ENCODE measurements at places on chromosomes 16 and 17.

DNA sequence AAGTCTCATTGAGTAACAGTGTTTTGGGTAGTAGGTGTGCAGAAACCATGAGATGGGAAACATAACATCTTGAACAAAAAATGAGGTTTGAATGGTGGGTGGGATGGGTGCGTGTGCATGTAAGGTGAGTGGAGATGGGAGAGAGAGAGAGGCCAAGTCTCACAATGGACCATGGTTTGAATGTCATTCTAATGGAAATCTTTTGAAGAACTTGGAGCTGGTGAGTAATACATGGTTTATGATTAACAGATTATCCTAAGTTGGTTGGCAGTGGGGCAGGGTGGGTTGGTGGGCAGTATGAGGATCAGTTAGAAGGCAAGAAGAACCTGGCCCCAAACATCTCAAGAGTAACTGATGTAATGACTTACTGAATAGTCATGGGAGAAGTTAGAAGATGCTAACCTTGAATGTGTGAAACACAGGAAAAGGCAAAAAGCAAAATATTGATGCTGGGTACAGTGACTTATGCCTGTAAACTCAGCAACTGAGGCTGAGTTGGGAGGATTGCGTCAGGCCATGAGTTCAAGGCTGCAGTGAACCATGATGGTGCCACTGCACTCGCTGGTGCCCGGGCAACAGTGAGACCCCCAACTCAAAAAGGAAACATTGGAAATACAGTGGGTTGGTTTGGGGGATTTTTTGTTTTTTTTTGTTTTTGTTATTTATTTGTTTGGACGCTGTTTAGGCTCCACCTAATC is 32.7 kb downstream of the ZNF207 start:
- DNase-seq, result no peak

DNA sequence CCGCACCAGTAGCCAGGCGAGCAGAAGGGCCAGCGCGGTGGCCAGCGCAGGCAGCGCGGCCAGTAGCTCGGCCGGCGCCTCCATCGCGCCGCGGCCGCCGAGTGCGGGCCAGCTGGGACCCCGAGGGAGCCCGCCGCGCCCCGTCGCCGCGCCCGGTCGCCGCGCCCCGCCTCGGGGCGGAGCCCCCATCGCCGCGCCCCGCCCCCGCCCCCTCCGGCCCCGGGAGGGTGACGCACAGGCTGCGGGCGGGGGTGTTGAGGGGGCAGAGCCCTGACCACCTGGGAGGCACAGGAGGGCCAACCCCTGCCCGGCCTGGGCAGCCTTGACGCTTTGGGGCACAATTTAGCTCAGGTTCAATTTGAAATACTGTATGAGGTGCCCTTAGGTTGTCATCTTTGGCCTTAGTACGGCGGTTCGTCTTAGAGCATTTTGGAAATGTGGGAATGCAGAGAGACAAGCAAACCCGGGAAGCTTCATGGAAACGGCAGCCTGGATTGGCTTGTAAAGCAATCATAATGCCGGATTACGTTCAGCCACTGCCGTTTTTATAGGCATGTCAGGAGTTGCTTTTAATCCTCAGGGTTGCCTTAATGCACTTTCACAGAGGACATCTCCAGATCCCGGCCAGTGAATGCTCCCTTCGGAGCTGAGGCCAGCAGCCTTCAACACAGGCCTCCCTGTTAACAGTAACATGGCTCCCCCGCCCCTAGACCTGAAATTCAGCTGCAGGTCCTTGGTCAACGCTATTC is at the start of gene MXRA7:
Gene MXRA7, minus strand, starts transcription at position 103 of the 749 bp plus-strand sequence. Its CDS starts 19 bp downstream, at position 84.
- DNase-seq, result no peak

DNA sequence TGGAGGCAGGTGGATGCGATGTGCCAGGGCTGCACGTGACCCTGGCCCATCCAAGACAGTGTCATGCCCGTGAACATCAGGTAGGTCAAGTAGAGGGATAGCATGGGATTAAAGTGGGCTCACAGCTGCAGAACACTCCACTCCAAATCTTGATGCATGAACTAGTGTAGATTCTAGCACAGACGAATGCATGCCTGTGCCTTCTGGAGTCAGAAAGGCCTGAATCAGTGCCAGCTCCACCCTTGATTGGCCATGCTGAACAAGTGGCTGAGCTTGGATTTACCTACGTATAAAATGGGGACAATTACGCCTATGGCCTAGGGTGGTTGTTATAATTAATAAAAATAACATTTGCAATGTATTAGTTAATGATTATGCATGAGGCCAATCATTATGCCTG is 10.6 kb downstream of the IRX3 start:
- DNase-seq, result no peak

DNA sequence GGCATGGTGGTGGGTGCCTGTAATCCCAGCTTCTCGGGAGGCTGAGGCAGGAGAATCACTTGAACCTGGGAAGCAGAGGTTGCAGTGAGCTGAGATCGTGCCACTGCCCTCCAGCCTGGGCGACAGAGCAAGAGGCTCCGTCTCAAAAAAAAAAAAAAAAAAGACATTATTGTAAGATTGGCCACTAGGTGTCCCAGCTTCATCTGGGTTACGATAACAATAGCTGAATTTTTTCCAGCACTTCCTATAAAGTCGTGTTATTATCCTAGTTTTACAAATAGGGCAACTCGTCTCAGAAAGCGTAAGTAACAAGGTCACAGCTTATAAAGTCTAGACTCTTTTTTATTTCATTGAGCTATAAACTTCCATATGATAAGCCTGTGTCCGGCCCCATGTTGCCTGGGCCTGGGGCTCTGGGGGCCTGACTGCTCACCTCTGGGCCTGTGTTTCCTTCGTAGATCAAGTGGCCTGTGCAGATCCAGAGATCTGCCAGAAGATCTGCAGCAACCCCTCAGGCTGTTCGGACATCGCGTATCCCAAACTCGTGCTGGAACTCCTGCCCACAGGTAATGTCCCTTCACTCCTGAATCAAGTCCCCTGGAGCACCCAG is 60.5 kb downstream of the SLC5A11 start:
- peak; percentile 26 for DNase-seq

- DNase-seq, result no peak
Measured at GRCh38 chr17:19659366-19660177, 11.0 kb downstream of the ALDH3A2 start.

- DNase-seq, result no peak
Measured at GRCh38 chr17:41919165-41919817, 540 bp upstream of the ACLY start.

GRCh38 chr16:87443016-87443415 is 49.8 kb downstream of the ZCCHC14 start:
- DNase-seq, result no peak

DNA sequence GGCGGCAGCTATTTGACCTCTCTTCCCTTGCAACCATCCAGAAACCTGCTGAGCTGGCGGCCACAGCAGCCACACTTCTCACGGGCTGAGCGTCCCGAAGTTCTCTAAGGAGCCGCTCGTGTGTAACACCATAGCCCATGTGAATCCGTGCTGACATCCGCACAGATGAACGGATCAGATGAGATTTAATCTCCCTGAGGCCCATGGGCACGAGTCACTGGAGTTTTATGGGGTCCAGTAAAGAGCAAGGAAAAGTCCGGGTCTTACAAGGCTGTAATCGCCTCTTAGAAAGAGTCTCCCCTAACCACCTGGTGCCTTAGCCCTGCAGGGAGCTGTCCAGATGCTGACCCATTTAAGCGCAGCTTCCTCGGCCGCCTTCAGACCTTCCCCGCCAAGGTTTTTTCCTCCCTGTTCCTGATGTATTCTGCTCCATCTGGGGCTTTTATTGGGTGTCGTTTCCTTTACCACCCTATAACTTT is 5.5 kb upstream of the CACNG5 start:
- DNase-seq, result peak; percentile 27

DNA sequence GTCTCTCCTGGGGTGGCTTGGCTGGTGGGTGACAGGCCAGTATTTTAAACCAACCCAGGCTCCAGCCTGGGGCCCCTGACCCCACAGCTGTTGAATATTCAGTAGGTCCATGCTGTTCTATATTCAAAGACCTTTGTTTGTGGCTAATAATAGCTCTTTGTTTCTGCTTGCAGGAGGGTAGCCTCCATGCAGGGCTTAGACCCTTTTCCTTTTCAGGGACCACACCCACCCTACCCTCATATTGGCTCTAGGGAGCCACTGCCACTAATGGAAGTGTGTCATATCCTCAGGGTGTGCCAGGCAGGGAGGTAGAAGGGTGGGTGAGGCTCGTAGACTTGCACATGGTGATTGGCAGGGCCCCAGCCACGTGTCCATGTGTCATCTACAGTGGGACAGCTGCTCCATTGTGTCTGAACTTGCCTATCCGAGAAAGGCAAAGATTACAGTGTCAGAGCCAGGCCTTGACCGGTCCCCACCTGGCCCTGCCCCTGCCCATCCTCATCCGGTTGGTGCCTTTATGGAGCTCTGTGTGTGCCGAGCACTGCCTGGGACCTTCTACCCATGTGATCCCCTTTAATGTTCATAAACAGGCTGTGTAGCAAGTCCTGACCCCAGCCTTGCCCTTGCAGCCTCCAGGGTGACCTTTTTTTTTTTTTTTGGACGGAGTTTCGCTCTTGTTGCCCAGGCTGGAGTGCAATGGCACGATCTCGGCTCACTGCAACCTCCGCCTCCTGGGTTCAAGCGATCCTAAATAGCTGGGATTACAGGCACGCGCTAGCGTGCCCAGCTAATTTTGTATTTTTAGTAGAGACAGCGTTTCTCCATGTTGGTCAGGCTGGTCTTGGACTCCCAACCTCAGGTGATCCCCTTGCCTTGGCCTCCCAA is 22.1 kb downstream of the TMC7 start:
- peak; percentile 96 for DNase-seq

DNA sequence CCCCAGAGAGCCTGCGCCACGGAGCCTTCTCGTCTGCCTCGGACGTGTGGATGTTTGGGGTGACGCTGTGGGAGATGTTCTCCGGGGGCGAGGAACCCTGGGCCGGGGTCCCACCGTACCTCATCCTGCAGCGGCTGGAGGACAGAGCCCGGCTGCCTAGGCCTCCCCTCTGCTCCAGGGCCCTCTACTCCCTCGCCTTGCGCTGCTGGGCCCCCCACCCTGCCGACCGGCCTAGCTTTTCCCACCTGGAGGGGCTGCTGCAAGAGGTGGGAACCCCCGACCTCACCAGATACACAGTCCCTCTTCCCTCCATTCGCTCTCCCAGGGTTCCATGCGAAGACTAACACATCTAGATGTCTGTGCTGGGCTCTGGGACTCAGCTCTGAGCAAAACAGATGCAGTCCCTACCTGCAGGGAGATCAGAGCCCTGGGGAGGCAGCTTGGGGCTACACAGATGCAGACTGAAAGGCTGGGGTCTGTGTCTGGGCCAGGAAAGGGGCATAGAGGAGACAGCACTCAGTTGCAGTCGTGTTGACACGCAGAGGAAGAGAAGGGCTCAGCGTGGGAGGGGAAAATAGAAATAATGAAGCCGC is 3.7 kb downstream of the TNK1 start:
- no peak for DNase-seq

- no peak for DNase-seq
Measured at GRCh38 chr16:19331794-19332193, 46.3 kb downstream of the CLEC19A start.

GRCh38 chr16:30947541-30947858 is 1.4 kb upstream of the ORAI3 start:
- DNase-seq, result no peak

DNA sequence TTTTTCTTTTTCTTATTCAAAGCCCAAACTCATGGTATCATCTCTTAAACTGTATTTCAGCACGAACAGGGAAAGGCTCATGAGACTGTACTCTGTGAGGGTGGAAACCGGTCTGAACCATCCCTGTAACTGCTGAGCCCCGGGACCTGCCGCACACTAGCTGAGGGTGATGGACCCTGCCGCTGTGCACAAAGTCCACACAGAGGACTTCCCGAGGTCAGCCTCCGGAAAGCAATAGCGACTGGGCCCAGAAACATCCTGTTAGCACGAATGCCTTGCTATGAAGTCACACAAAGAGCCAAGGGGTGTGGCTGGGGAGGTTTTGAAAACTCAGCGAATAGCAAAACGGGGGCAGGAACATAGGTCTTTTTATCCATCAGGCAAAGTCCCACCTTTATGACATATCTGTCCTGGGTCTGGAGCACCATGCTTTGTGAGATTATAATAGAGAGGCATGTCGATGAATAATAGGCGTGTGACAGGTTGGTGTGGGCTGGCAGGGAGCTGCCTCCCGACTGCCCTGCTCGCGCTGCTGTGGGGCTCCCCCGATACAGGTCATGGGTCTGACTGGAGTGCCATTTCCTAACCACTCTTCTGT is 33.4 kb downstream of the CDK5R1 start:
- no peak for DNase-seq

- DNase-seq, result no peak
Measured at GRCh38 chr17:44353672-44354331, 8.7 kb downstream of the GRN start.

DNA sequence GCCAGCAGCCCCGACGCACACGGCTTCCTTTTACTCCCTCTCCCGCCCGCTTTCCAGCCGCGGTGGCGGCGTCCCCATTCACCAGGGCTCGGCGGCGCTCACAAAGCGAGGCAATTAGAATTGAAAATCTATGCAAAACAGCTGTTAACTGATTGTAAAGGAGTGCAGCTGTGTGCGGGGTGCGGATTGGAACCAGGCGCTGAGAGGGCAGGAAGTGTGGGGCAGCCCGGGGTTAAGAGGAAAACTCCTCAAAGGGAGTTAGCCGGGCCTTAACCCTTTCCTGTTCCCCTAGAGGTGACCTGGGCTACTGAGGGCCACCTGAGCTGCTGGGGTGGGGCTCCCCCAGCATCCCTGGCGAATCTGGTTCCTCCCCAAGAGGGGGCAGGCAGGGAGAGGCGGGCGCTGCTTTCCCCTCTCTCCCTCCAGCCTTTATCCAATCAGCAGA is 5.8 kb upstream of the GSE1 start:
- DNase-seq, result no peak

DNA sequence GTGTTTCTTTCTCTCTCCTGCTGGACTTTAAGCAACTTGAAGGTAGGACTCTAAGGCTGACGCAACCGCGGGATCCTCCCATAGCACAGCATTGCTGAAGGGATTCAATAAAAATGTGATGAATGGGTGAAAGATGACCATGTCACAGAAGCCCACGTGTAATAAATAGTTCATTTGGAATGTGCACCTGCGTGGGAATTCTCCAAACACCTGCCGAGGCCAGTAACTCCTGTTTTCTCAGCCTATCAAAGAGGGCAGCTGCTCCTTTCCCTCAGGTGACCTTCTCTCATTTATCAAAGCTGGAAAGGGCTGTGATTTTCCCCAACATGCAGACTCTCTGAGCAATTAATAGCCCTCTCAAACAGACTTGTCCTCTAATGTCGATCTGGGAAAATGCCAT is 235.7 kb downstream of the STX8 start:
- no peak for DNase-seq

Measured in COLO829 (cell line).